Peyer's patch (tissue), 4 donors: ENCODE measurements at places on chromosomes 12 and 14.

- DNase-seq: no peak
Measured at GRCh38 chr14:73567951-73568885, 795 bp upstream of the ACOT2 start.

DNA sequence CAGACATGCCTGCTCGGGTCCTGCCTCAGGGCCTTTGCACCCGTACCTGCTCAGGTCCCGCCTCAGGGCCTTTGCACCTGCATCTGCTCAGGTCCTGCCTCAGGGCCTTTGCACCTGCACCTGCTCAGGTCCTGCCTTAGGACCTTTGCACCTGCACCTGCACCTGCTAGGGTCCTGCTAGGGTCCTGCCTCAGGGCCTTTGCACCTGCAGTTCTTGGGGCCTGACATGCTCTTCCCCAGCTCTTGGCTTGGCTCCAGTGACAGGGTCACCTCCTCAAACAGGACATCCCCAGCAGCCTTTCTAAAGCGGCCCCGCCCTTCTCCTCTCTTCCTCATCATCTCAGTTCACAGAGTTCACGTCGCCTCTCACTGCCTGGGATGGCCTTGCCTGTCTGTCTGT lies 54.9 kb upstream of the NCOR2 start:
- no peak for DNase-seq

DNA sequence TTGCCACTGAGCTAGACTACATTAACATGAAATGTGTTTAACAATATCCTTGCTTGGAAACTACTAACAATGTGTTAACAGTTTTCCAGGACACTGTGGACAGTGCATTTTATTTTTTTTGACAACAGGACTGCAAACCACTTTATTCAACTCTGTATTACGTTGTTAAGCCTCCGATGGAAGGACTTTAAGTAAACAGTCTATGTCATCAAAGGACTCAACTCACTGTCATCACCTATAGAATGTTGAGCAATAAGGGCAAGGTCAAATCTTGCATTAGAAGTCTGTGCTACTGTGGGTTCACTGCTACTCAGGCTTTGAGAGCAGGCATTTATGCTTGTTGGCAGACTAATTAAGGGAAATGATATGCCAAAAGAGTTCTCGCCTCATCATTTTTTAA lies 483.7 kb downstream of the FLRT2 start:
- DNase-seq: no peak

GRCh38 chr14:96445844-96446710 lies 54.1 kb downstream of the AK7 start:
- DNase-seq: no peak

DNA sequence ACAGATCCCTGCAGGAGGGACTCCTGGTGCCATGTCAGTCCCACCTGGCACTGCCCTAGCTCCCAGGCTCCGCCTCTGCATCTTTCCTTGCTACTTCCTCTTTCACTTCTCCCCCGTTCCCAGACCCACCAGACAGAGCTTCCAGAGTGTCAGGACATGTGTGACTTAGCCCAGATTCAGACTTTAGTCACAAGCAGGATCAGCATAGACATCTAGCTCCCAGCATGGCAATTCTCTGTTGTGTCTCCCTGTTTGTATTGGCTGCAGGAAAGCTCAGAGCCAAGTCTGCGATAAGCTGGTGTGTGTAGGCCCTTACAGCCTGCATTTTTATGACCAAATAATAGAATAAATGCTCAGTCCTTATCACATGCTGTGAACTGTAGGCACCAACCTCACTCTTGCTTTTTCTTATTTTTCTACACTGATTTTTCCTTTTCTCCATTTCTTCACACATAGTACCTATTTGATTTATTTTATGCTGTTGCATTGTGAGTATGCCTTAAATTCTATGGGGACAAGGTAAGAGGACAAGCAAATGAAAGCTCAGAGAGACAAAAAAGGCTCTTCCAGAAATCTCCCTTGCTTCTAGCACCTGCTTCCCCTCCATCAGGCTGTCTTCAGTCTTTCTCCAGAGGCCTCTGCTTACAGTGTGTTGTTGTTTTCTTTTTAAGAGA lies 5.9 kb downstream of the DHRS2 start:
- DNase-seq: no peak

DNA sequence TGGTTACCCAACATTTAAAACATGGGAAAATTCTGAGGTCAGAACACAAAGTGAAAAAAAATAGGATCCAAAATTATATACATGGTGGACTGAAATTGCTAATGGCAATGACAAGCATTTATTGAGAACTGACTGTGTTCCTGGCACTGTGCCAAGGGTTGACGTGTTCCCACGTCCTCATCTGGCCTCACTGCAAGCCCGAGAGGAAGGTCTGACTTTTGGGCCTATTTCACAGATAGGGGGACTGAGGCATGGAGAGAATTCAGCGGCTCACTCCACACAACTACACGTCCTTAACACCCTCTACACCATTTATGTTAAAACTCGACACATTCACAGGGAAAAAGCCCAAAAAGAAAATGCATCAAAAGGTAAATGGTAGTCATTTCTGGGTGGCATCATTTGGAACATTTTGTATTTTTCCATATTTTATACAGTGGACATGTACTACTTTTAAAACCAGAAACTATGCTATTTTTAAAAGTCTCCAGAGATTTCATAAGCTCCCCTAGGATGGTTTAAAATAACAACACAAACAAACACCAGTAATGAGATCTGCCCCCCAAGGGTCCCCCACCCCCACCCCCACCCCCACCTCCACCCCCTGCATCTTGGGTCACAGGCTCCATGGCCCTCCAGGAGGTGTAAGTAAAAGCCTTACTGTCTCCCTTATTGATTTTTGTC lies 27.7 kb downstream of the CLMN start:
- DNase-seq: peak; percentile 73

GRCh38 chr12:132021031-132021871 lies 71.5 kb downstream of the EP400 start:
- DNase-seq: no peak

DNA sequence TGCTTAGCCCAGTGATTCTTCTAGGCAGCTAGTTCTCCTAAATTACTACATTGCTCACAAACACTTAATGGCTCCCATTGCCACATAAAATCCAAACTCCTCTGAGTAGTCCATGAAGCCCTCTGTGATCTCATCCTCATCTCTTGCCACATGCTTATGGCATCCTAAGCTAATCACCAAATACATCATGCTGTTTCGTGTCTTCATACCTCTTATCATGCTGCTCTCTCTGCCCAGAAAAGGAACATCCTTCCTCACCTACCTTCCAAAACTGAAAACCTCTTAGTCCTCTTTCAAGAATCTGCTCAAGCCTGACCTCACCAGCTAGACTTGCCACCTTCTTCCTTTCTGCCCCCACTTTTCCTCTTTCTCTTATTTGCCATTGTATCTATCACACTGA lies 108.5 kb downstream of the DUSP6 start:
- DNase-seq: no peak

- no peak for DNase-seq
Measured at GRCh38 chr12:56614627-56615026, 15.5 kb downstream of the BAZ2A start.

DNA sequence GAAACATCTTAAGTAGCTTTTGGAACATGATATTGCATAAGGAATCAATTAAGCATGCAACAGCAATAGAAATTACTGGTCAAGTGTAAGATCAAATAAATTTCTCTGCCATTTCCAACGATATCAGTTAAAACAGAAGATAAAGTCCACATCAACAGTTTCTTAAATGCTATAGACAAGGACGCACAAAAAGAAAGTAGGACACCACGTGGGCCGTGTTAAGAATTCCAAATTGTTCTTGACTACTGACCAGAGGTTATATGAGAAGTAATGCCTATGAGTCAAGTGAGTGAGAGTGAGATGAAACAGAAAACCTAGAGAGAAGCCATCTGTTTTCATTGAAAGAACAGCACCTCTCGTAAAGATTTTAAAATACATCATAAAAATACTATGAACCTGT lies 318.2 kb downstream of the TMEM117 start:
- DNase-seq: no peak

- no peak for DNase-seq
Measured at GRCh38 chr14:32252030-32252670, 49.1 kb upstream of the RNU6-8 start.

DNA sequence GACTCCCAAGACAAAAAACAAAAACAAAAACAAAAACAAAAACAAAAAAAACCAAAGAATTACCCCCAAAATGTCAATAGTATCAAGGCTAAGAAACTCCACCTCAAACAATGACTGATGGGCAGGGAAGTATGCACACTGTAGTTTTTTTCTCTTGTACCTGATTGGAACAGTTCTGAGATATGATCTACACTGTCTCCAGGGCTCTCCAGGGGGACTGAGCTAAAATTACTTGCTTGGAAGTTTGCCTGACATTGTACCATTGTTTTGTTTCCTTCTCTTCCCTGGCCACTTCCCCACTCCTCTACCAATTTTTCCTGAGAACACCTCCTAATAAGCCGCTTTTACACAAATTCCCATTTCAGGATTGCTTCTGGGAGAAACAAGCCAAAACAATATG lies 22.3 kb upstream of the CATSPERB start:
- DNase-seq: no peak

GRCh38 chr14:76126076-76126475 lies 25.6 kb upstream of the GPATCH2L start:
- DNase-seq: no peak

DNA sequence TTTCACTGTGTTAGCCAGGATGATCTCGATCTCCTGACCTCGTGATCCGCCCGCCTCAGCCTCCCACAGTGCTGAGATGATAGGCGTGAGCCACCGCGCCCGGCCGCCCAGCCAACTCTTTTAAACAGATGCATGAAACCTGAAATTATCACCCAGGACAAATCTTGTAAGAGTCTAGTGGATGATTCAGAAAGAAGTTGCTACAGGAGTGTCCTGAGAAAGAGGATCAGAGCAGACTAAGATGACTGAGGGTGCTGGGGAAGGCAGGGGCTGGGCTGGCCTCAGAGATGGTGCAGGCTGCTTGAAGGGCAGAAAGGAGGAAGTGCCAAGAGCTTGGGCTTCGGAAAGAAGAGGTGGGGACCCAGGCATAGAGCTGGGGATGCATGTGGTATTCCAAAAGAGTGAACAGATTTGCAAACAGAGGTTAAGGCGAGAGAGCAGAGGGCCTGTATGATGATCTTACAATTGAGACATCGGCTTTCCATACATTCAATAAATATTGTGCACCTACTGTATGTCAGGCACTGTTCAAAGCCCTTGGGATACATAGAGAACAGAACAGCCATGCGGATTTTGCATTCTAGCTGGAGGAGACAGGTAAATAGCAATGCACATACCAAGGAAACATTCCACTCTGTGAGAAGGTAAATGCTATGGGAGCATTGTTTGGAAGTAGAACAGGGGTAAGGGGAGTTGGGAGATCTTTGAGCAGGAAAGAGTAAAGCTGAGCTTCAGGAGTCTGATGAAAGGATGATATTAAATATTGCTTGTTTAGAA lies 7.4 kb upstream of the CD9 start:
- DNase-seq: no peak

- DNase-seq: no peak
Measured at GRCh38 chr12:124713436-124714082, 146.1 kb upstream of the NCOR2 start.

DNA sequence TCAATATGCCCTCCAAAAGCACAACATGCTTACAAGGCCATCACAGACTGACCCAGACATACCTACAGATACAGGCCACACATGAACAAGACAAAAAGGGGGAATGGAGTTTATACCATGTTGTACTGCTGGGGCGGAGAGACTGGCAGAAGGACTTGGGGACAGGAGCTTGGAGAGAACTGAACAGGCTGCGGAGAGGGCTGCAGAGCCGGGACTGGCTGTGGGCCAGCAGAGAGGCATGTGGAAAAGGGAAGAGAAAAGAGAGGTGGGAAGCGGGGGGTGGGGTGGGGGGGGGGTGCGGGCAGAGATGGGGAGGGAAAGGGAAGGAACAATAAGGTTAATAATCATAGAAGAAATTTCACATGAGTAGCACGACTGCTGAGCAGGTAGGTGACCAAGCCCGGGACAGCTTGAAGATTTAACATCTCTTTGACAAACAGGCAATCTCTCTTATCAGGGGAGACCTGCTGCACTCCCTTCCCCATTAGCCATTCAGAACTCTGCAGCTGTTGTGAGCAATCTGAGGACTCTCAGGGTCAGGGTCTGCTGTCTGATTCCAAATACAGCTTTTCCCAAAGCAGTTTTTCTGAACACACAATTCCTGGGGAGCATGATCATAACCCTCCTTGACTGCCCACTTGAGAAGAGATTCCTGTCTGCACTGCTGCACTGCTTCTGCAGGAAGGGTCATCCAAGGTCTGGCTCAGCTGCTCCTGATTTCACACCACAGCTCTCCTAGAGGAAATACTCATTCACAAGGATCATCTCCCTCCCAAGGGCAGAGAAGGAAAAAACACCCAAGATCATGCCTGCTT lies 21.6 kb upstream of the STAC3 start:
- DNase-seq: no peak

DNA sequence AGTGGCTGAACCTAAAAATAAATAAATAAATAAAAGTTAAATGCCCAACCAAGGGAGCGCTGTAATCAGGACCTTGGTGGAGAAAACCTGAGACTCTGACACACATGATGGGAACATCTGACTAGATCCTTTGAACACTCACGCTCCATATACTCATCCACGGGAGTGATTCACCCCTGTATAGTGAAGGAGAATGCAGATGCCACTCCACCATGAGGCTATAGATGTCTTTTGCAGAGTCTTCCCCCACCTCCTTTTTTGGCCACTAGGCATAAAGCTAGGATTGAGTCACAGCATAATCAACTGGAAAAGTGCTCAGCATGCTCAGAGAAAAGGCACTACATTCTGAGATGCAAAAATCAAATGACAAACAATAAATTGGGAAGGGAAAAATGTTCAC lies 19.0 kb downstream of the ADAM20 start:
- DNase-seq: no peak

GRCh38 chr14:77979666-77980351 lies 179.9 kb downstream of the ADCK1 start:
- DNase-seq: no peak

GRCh38 chr12:41802803-41803202 lies 341.9 kb downstream of the GXYLT1 start:
- no peak for DNase-seq

DNA sequence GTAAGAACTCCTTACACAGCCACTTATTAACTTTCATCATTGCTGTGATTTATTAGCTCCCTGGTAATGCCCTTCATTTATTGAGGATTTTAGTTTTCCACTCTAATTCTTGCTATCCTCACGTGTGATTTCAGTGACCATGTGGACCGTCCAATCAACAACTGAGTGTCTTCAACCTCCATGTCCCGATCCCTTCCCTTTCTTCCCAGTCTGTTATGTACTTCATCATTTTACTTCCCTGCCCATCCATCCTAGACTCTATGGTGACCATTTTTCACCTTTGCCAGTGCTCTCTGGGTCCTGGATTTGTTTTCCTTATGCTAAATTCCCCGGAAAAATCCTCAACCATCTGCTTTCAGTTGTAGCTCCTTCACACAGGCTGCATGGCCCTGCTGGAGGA lies 111.0 kb downstream of the MSRB3 start:
- DNase-seq: no peak

GRCh38 chr14:41403360-41403759 lies 203.3 kb upstream of the LRFN5 start:
- DNase-seq: no peak

DNA sequence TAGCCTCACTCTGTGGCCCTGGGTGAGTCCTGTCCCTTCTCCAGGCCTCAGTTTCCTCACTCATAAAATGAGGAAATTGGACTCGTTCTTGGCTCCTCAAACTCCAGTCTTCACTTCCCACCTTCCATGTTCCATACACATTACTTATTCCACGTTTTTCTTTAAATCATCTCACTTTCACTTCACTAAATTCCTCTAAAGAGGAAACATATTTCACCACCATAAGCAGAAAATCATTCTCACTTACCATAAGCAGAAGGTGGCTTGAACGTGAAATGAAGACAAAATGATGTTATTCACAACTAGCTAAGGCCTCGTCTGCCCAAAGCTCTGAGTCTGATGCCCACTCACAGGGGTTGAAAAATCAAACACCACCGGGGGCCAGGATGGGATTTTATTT lies 278.3 kb downstream of the ADGRD1 start:
- DNase-seq: no peak
